ENCODE measurements at places on chromosomes 4 and X.

DNA sequence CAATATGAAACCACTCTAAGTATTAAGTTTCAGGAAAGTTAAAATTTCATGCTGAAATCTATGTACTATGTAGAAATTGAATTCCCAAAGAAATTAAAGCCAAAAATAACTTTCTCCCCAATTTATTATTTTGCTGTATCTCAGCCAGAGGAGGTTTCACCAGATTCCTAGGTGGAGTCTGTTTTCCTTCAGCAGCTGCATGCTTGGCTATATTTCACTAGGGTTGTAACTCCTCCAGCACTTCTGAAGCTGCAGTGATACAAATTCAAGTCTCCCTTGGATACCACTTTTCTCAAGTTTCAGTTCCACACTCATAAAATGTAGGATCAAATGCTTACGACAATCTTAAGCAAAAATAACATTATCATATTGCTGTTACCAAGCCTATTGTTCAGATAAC lies 41.2 kb upstream of the ZC4H2 start:
- DNase-seq, result no peak

- DNase-seq, result no peak
Observed at GRCh38 chr4:5746250-5746649, 35.2 kb downstream of the EVC start.

DNA sequence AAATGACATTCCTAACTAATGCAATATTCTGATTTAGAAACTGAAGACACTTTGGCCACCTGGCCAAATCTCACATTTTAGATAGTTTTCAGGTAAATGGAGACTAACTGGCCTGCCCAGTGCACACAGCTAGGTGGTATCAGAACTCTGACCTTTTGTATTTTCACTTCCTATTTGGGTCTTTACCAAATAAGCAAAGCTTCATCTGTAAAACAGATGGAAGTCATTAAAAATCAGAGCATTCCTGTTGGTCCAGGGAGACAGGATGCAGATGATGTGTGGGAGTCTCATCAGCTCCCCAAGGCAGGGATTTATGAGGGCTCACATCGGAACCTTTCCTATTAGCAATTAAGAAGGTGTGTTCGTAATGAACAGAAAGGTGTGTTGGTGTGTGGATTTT lies 57.7 kb downstream of the ARHGAP10 start:
- DNase-seq, result peak; percentile 68

GRCh38 chr4:103773691-103774231 lies 54.0 kb upstream of the TACR3 start:
- DNase-seq, result no peak

DNA sequence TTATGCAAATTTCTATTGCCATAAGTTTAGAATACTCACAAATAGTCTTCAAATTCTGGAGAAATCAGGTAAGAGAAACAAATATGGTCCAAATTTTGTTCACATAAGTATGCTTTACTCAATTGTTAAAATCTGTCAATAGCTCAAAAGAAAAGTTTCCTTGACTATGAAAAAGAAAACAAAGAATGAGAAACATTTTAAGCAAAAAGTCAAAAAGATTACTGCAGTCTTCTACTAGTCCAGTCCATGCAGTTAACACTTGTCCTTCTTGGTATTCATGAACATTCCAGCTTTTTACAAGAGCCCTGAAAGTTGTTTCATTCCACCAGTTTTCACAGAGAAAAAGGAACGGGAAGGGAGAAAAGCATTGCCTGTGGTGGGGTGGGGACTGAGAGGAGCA lies 54.7 kb upstream of the ZXDA start:
- DNase-seq, result no peak

DNA sequence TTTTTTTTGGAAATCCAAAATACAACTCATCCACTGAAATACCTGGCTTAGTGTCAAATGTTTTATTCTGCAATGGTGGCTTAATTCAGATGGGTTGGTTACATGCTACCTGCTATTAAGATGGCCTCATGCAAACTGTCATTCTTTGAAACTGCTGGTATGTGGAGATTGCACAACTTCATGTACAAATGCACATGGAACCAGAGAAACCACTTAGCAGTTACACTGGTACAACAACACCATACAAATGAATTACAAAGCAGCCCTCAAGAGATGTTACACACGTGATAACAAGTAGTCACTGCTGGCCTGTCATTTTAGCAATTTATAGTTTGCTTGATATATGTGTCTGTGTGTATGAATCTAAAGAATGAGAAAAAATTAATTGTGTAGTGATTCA lies 84.6 kb upstream of the STS start:
- peak; percentile 3 for DNase-seq

DNA sequence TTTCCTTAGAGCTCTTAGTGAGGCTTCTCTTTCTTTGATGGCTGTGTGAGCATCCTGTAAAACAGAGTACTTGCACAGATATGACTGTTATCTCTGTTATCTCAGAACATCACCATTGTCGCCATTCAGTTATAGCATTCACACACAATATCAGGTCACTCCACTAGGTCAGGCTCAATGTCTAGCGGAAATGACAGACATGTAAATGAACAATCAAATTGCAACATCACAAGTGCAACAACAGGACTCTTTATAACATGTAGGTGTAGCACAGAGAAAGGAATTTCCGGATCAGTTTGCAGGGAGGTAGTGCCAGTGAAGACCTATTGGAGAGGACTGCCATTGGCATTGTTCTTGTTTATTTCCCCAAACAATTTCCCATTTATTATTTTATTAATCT lies 43.2 kb upstream of the IGSF1 start:
- DNase-seq, result no peak

- DNase-seq, result peak; percentile 65
Observed at GRCh38 chrX:47311932-47312774, 58.2 kb upstream of the ZNF157 start.

- peak; percentile 15 for DNase-seq
Observed at GRCh38 chr4:139461022-139461628, 7.2 kb downstream of the RAB33B start.

DNA sequence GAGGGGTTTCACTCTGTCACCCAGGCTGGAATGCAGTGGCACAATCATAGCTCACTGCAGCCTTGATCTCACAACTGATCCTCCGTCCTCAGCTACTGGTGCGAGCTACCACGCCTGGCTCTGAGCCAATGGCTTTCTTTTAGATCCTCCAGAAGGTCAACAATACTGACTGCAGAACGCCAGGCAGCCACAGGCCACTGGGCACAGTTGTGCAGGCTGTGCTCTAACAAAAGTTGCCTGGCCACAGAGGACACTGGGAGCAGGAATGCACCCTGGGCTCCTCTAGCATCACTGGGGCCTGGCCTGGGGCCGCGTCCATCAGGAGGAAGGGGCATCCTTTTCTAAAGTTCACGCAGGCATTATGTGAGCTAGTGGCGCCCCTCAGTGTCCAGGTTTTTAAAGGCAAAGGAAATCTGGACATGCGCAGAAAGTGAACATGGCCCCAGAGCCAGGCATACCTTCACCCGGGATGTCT lies 14.9 kb upstream of the PORCN start:
- peak; percentile 29 for DNase-seq
